ENCODE measurements at places on chromosomes 13 and 19. TPM values are rescaled to one million over a fixed set of nuclear protein-coding genes. Genes with fewer than 3 reads are reported as not detected.
A peak's percentile ranks its signal among the peaks of the same experiment; 100 is the strongest.

- no peak for DNase-seq
Observed at GRCh38 chr19:57047743-57048142, 72.0 kb upstream of the USP29 start.

DNA sequence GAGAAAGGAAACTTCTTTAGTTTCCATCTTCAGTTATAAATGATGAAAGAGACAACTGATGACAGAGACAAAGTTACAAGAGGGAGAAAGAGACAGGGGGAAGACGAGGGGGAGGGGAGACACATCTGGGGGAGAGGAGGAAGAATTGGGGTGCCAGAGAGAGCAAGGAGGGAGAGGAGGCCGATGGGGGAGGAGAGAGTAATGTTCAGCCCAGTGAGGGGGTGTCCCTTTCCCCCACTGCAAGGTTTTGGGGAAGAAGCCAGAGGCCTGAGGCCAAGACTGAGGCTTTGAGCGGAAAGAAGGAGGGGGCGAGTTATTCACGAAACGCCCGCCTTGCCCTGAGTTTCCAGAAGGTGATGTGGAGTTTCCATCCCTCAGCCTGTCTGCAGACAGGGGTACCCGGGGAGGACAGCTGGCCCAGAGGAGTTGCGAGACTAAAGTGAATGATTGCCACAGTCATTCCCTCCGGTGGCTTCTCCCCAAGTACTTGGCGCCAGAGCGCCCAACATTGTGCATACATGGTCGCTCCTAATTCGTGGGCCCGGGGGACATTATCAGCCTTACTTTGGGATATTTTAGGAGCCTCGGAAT is 558 bp upstream of the PPAN start:
- no peak for DNase-seq

GRCh38 chr19:38538386-38538785 is 79.4 kb downstream of the MAP4K1 start:
- DNase-seq, result no peak

- DNase-seq, result no peak
Observed at GRCh38 chr13:38528986-38529385, 157.9 kb upstream of the FREM2 start.

DNA sequence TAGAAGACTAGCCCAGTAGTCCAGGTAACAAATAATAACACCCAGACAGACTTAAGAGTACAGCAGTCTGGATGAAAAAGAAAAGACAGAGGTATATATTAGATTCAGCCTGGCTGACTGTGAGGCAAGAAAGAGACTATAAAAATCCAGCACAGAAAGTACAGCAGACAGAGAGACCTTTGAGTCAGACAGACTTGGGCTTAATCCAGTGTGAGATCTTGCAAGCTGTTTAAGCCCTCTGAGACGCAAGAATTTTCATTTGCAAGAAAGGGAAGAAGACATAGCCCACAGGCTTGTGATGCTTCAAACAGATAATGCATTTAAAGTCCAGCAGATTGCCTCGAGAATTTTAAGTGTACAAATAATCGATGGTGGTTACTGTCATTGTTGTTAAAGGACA is 471.4 kb downstream of the LIG4 start:
- DNase-seq, result no peak

DNA sequence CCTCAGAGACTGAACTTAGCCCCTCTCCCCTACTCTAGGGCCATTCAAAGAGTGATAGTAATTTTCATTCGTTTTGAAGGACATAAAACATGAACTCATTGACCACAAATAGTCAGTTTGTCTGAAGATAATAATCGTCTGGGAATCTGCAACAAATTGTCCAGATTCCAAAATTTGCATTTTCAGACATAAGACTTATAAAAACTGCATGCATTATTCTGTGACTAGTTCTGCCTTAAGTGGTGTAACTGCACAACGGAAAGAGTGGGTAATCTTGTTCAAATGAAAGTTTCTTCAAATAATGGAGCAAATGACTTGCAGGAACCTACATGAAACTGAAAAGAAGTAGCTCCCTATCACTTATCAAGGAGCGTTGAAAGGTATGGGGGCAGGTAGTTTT is 8.4 kb downstream of the CSNK1A1L start:
- DNase-seq, result no peak

DNA sequence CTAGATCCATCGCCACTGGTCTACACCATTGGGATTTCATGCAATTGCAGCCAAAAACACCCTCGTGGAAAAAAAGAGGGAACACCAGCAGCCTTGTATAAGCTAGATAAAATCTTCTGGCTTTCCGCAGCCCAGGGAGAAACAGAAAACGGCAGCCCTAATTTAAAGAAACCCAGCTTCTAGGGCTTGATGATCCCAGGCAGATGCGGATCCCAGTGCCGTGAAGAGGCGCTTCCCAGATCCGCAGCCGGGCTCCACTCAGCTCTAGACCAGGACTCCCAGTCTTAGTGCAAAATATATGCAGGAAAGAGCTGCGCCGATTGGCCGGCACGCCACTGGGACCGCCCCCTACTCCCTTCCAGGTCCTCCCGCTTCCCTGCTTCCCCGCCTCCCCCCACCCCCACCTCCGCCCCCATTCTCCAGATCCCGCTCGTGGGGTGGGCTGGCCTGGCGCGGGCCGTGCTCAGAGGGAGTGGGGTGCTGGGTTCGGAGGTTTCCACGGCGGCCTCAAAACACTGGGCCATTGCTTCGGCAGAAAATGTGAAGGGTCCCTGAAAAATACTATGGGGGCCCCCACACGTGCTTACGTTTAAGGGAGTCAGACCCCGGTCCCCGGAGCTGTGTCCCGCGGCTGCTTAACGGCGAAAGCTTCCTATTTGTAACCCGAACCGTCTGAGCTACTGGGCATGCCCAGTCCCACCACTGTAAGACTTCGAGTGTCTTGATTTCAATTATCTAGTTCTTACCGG is 63.1 kb downstream of the SERP2 start:
- peak; percentile 95 for DNase-seq

Gene LMTK3
- total RNA-seq, result 1.1 TPM

Gene ZNF878
- 0.45 TPM for total RNA-seq

Gene TMEM255B
- total RNA-seq, result 2.4 TPM

Gene HOMER3
- 7.9 TPM for total RNA-seq

Gene LILRB2
- total RNA-seq, result 0.98 TPM

Gene KCTD12
- 49.8 TPM for total RNA-seq

Gene TNFRSF19
- total RNA-seq, result 0.55 TPM

Gene PSG11
- total RNA-seq, result not detected

Data from left colon (tissue), 2 donors.